Fibroblast of villous mesenchyme (primary cell): ENCODE measurements at places on chromosomes 2 and 18.

GRCh38 chr18:54257015-54257414 lies 12.3 kb upstream of the POLI start:
- peak; percentile 70 for DNase-seq

DNA sequence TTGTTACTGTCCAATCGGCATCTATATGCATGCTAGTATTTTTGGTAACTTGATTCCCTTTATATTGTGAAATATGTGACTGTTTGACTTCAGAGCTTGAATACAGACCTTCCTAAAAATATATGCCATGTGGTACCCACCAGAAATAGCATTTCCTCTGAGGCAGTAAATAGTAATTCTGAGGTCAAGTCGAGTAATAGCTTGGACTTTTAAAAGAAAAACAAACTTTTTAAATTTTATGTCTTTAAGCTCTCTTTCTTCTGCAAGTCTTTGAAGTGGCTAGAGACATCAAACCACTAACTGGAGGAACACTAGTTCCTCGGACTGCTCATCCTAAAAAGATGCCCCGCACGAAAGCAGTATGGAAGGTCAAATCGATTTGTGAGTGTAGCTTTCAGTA lies 396.8 kb upstream of the SLC14A2 start:
- no peak for DNase-seq

- peak; percentile 4 for DNase-seq
Observed at GRCh38 chr18:49811151-49811938, 2.0 kb downstream of the ACAA2 start.

DNA sequence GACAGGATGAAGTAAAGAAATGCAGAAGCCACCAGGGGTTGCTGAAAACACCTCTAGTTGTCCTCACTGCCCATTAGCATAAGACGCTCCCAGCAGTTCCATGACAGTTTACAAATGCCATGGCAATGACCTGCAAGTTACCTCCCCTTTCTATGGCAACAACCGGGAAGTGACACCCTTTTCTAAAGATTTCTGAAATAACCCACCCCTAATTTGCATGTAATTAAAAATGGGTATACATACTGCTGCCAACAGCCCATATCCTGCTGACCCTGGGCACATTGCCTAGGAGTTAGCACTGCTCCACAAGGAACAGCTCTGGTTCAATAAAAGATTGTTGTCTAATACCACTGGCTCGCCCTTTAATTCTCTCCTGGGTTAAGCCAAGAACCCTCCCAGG lies 178.3 kb upstream of the LRATD1 start:
- no peak for DNase-seq

DNA sequence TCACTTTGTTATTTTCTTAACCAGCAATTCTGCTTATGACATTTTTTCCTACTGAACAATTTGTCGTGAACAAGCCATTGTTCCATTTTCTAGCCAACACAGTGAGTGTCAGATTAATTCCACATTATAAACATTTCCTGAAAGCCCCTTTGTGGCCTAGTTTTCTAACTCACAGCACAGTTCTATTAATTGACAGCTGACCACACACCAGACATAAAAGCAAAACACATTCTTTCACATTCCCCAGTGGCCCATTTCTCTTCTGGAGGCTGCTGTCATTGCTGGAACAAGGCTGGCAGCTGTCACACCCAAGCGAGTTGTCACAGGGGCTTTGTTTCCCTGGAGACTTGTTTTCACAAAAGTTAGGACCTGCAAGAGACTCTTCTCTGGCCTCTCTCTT lies 50.7 kb downstream of the RNF152 start:
- no peak for DNase-seq

- DNase-seq, result no peak
Observed at GRCh38 chr2:38138419-38138818, 62.5 kb upstream of the CYP1B1 start.

DNA sequence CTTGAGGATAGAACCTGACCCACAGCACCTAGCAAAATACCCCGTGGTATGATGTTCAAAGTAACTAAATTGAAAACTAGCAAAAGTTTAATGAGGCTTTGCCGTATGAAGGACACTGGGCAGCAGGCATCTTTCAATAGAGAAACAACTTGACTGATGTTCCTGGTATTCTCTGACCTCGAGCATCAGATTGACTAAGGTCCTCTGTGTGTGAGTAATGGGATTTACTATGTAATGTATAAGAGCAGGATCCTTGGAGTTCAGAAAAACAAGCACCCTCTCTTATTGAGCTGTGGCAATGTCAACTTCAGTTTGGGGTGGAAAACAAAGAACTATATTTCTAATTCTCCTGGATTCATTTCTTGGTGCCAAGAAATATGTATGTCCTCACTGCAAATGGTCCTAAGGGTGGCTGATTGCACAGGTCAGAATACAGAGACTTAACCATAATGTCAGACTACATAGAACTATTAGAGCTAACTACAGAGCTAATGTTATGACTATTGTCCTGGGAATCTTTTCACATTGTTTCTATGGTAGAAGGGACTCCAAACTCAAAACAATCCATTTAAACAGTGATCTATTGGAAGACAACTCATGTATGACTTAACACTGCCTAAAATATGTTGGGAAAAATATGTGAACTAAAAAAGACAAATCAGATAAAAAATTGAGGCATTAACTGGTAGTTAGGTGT lies 4.4 kb downstream of the TNFAIP6 start:
- no peak for DNase-seq

DNA sequence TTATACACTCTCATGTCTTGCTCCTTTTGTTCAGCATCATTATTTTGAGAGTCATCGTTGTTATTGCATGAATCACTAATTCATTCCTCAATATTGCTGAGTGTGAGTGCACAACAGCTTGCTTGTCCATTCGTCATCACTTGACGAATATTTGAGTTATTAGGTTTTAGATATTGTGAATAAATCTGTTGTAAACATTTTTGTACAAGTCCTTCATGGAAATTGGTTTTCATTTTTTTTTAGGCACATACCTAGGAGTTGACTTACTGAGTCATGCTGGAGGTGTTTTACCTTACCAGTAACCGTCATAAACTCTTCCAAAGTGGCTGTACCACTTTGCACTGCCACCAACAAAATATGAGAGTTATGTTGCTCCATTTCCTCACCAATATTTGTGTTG lies 84.2 kb upstream of the NCK2 start:
- DNase-seq, result no peak

DNA sequence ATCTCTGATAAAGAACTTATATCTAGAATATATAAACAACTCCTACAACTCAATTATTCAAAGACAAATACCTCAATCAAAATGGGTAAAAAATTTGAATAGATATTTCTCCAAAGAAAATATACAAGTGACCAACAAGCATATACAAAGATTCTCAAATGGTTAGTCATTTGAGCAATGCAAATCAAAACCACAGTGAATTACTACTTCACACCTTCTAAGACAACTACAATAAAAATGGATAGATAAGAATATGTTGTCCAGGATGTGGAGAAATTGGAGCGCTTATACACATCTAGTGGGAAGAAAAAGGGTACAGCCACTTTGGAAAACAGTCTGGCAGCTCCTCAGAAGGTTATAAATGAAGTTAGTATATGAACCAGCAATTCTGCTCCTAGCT lies 332.9 kb downstream of the TGIF1 start:
- peak; percentile 2 for DNase-seq

DNA sequence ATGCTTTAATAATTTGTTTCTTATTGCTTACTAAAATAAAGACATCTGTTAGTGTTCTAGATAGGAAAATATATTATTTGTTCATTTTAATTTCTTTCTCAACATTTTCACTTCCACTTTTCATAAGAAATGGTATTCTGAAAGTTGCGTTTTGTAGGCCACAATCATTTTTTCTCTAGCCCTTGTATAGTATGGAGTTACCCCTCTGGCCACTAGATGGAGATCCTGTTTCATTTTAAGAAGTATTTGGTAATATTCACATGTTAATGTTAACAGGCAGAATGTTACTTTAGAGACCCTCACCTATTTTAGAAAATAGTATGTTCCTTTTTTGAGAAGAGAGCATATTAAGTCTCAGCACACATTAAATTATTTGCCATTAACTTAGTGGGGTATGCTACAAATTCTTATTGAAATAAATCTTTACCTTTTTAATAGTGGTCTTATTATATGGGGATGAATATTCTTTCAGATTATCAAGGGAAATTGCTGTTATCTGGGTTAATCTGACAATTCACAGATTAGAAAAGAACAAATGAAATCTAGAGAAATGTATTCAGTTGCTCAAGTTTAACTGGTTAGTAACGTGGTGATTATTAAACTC lies 73.9 kb upstream of the TTC27 start:
- DNase-seq, result peak; percentile 68

DNA sequence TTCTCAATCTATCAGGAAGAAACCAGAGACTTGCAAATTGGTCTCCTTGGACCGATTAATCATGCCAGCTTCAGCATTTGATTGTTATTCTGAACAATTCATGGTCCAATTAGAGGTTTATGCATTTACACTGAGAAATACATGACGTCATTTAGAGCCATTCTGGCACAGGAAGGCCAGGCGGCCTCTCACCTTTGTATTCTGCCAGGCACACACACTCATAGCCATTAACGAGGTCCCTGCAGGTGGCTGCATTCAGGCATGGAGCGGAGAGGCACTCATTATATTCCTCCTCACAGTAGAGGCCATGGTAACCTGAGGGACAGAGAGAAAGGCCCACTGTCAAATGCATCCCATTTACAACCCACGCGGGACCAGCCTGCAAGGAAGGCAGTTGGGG lies 146.8 kb upstream of the PID1 start:
- DNase-seq, result no peak

GRCh38 chr2:31038385-31038784 lies 99.9 kb downstream of the GALNT14 start:
- DNase-seq, result no peak

- DNase-seq, result no peak
Observed at GRCh38 chr2:237744270-237744612, 54.3 kb upstream of the RBM44 start.

DNA sequence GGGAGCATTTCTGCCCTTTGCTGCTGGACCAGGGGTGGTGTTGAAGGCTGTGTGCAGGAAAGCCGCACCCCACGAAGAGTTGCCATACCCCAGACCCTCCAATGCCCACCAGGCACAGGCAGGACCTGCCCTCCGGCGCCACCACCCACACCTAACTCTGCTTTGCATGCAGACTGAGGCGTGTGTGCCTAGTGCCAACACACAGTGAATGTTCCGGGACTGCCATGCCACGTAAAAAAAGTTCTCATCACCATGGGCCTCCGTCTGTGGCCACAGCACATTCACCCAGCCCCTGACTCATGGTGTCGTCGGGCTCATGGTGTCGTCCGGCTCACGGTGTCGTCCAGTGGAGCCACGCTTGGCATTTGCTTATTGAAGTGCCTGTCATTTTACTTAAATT lies 184.9 kb upstream of the RAB6C start:
- DNase-seq, result no peak

DNA sequence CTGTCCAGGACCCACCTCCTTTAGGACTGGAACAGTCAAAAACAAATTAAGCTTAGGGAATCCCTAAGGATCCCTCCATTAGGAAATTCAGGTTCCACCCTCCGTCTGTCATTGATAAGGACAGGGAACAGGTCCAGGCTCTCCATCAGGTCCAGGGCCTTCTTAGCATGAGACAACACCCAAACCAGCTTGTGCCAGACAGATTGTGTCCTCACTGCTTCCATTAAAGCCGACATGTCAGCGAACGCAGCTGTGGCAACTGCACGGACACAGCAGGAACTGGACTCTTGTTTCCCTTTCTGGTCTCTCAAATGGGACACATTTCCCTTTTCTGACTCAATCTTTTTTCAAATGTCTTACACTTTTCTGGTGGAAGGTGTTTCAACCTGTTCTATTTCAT lies 81.4 kb downstream of the BCL11A start:
- DNase-seq, result no peak

- peak; percentile 34 for DNase-seq
Observed at GRCh38 chr2:182435754-182436153, 8.9 kb upstream of the PDE1A start.

DNA sequence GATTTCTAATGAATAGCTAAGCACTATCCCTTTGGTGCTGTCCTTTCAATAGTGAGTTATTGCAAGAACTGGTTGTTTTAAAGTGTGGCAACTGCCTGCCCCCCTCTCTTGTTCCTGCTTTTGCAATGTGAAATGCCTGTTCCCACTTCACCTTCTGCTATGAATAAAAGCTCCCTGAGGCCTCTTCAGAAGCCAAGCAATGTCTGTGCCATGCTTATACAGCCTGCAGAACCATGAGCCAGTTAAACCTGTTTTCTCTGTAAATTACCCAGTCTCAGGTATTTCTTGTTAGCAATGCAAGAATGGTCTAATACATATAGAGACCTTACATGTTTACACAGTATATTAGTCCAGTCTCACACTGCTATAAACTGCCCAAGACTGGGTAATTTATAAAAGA lies 15.0 kb upstream of the METTL21A start:
- no peak for DNase-seq

DNA sequence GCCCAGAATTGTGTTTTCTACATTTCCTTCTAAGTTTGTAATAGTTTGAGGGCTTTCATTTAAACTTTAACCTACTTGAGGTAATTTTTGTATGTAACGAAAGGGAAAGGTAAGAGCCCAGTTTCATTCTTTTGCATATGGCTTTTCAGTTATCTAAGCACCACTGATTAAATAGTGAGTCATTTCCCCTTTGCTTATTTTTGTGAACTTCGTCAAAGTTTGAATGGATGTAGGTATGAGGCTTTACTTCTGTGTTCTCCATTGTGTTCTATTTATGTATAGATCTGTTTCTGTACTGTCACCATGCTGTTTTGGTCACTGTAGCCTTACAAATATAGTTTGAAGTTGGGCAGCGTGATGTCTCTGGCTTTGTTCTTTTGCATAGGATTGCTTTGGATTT lies 944.8 kb upstream of the CNTNAP5 start:
- peak; percentile 2 for DNase-seq

DNA sequence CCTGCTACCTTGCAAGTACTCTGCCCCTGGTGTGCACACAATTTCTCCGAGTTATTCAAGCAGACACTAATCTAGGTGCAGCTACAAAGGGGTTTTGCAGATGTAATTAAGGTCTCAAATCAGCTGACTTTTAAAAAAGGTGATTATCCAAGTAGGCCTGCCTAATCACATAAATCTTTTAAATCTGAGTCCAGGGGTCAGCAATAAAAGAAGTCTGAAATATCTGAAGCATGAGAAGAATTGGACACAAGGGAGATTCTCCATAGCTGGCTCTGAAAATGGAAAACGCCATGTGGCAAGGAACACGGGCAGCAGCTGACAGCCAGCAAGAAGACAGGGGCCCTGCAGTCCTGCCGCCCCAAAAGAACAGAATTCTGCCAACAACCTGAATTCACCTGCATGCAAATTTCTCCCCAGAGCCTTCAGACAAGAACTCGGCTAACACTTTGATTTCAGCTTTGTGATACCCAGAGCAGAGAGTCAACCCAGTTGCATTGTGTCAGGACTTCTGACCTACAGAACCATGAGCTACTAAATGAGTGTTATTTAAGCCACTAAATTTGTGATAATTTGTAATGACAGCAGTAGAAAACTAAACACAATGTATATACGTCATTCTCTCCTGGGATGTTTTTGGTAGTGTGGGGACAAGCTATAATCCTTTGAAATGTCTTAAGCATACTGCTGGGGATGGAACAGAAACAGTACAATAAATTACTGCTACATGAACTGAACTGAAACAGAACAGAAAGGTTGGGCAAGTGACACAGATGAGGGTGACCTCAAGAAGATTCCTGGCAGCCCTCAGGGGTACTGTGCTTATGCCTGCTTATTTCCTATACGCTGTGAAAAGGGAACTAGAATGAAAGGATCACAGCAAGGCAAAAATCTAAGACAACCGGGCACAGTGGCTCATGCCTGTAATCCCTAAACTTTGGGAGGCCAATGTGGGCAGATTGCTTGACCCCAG lies 3.2 kb downstream of the INO80C start:
- no peak for DNase-seq

- peak; percentile 31 for DNase-seq
Observed at GRCh38 chr2:181546086-181546485, 88.9 kb downstream of the ITGA4 start.

GRCh38 chr2:36589230-36589630 lies 8.7 kb downstream of the FEZ2 start:
- no peak for DNase-seq
